Upper lobe of right lung (tissue), 1 donor: ENCODE measurements at places on chromosomes 1 and 21. TPM values are rescaled to one million over a fixed set of nuclear protein-coding genes. Genes with fewer than 3 reads are reported as not detected.

DNA sequence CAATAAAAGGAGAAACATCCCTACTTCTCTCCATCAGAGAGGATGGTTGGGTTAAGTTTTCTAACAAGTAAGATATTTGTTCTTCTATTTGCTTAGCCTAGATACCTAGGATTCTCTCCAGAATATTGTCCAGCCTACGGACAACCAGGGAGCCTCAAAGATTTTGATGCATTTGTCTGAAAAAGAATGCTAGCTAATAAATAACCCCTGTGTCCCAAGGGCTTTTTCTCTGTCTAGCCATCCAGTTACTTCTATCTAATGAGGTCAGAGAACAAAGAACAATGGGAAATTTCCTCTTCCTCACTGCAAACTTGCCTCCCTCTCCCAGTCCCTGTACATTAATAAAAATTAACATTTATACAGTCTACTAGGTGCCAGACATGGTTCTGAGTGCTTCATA lies 810 bp downstream of the RGS5 start:
- no peak for DNase-seq

DNA sequence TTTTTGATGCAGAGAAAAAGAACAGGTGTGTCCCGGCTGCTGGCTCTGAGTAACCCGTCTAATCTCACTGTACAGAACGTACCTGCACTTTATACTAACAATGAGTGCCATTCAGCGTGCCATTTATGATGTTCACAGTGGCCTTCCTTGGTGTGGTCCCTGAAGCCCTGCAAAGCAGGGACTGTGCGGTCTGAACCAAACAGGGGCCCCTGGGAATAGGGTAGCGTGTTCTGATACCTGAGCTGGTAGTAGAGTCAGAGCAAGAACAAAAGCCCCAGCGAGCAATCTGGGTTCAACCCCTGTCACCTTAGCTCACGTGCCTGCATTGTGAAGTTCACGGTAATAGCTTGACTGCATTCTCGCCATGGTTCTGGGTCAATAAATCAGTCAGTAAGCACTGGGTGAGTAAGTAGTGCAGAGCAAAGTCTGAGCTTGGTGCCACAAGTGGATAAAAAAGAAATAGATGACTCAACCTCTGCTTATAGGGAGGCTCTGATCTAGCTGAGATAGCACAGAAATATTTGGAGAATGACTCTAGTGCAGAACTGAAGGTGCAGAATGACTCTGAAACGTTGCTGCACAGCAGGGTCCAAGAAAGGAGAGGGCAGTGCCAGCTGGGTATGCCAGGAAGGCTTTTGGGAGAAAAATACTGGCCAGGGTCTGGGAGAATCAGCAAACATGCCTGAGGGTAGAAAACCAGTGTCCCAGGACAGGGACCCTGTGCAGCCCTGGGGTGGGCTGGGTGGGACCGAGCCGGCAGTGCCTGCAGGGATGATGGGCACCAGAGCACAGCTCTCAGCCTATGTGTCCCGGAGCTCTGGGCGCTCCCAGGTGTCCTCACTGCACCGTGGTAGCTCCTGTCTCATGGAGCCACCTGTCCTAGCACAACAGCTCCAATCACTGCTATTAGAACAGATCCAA lies 125.9 kb downstream of the RHOU start:
- no peak for DNase-seq

GRCh38 chr1:85229574-85230097 lies 28.8 kb upstream of the SYDE2 start:
- DNase-seq, result no peak

GRCh38 chr1:22739648-22740385 lies 29.2 kb downstream of the EPHB2 start:
- DNase-seq, result no peak

Gene EXO1
- total RNA-seq, result 0.32 TPM

- no peak for DNase-seq
Observed at GRCh38 chr1:10401281-10401680, 2.4 kb downstream of the PGD start.

Gene TNFRSF4
- 7.7 TPM for total RNA-seq

Gene CELA2B
- total RNA-seq, result not detected

GRCh38 chr1:62391369-62391971 lies 45.4 kb upstream of the USP1 start:
- no peak for DNase-seq

DNA sequence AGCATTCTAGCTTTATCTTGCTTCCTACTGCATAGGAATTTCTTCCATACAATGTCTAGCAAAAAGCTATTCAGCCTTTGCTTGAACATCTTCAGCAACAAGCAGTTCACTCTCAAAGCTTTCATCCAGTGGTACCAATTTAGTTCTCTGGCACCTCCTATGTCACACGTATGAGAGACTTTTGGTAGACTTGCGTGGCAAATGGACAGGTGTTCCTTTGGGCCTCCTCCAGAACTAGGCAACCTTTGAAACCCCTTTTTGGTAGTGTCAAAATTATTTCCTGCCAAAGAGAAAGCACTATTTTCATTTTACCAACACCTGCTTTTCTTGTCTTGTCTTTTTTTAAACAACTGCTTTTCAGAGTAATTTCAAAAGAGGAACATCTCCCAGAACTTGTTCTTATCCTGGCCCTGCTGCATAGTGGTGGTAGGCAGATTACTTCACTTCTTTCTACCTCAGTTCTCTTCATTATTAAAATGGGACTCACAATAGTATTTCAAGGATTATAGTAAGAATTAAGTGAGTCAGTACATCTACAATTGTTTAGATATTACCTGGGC lies 122.4 kb downstream of the MAST2 start:
- no peak for DNase-seq

DNA sequence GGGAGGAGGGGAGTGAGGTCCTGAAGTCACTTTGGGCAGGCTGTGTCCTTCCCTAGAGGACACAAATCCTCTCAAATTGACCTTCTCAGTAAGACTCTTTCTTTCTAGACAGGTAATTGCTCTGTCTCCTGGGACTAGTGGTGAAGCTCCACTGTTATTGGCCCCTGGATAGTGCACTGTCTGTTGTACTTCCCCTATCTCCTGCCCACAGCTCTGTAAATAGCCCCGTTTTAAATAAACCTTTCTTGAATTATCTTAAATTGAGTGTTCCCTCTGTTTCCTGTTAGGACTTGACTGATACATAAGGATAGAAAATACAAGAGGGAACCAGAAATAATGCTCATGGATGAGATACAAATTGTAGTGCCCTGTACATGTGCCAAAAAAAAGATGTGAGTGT lies 229.5 kb upstream of the USP24 start:
- no peak for DNase-seq

GRCh38 chr1:71015745-71016144 lies 31.9 kb downstream of the PTGER3 start:
- DNase-seq, result no peak

- no peak for DNase-seq
Observed at GRCh38 chr1:157878059-157878458, 36.5 kb upstream of the CD5L start.

- no peak for DNase-seq
Observed at GRCh38 chr1:27504588-27505419, 14.8 kb upstream of the WASF2 start.

Gene COL18A1
- total RNA-seq, result 60.4 TPM

- DNase-seq, result no peak
Observed at GRCh38 chr1:181743878-181744312, 260.6 kb downstream of the CACNA1E start.

GRCh38 chr1:232904566-232904965 lies 45.8 kb upstream of the NTPCR start:
- DNase-seq, result no peak

DNA sequence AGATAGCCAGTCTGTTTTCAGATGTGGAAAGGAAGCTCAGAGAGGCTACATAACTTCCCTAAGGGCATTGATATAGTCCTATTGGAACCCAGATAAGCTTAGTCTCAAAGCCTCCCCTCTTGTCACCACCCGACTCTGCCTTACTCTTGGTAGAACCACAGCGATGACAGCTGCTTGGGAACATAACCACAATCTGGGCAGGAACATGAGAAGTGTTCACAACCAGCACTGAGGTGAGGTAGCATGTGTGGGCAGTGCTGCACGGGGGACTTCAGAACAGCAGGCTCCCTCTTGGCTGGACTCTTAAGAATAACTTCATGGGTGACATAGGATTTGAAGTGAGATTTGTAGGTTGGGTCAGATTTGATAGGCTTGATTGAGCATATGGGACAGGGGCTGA lies 9.3 kb upstream of the S100A10 start:
- no peak for DNase-seq

DNA sequence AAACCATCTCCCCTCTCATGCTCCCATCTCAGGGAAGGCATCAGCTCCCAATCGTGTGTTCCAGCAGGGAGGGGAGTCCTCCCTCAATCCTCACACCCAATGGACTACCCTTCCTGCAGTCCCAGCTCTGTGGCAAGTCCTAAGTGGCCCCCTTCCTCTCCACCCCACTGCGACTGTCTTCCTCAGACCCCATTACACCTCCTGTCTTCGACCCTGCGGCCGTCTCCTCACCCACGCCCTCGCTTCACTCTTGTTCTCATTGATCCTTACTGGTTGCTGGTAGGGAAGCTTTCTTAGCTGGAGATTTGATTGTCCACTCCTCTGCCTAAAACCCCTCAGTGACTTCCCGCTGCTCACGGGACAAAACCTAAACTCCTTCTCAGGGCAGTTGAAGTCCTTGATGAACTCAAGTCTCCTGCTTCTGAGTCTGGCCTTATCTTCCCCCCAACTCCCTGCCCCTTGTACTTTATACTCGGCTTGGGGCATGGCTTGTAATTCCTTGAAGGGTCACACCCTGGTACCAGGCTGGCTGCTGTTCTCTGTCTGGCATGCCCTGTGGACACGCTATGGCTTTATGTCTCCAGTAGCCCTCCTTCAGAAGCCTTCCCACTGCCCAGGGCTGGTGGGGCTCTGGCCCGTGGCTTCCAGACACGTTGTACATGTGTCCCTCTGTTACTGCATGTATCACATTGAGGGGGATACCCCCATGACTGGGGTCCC lies 2.3 kb upstream of the EPS8L3 start:
- peak; percentile 42 for DNase-seq

GRCh38 chr1:17134724-17135123 lies 15.5 kb upstream of the PADI2 start:
- DNase-seq, result no peak

DNA sequence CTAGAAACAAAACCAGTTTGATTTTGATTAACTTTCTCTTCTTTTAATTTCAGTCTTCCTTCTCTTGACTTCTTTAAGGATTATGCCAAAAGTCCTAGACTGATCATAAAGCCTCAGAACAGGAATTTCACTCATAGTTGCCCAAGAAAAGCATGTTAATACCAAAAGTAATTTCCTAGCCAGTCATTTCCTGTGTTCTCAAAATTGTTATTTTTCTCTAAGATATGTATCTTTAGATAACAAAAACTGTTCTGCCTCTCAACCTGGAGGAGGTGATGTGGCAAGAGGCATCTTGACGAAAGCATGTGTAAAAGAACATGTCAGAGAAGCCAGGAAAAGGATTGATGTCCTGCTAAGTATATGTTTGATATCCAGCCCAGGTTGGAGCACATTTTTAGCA lies 78.0 kb upstream of the IPO9 start:
- no peak for DNase-seq

GRCh38 chr21:31347435-31348032 lies 3.5 kb upstream of the TIAM1 start:
- no peak for DNase-seq

- no peak for DNase-seq
Observed at GRCh38 chr1:198151688-198152087, 5.1 kb upstream of the NEK7 start.

GRCh38 chr1:241600496-241600901 lies 39.7 kb downstream of the CHML start:
- no peak for DNase-seq

GRCh38 chr1:156154317-156154749 lies 948 bp downstream of the SEMA4A start:
- peak; percentile 80 for DNase-seq

Gene CD1B
- total RNA-seq, result 0.61 TPM

GRCh38 chr1:231842441-231842840 lies 215.9 kb downstream of the DISC1 start:
- DNase-seq, result no peak

GRCh38 chr1:29653034-29653810 lies 416.9 kb downstream of the PTPRU start:
- peak; percentile 40 for DNase-seq

Gene CCDC27
- total RNA-seq, result not detected

Gene SGIP1
- total RNA-seq, result 19.8 TPM

Gene FAM177B
- 0.20 TPM for total RNA-seq

GRCh38 chr1:10782491-10783244 lies 13.8 kb downstream of the CASZ1 start:
- DNase-seq, result no peak

GRCh38 chr1:240019524-240019923 lies 72.2 kb upstream of the FMN2 start:
- no peak for DNase-seq

- no peak for DNase-seq
Observed at GRCh38 chr1:178510155-178510554, 2.8 kb upstream of the TEX35 start.

Gene CCT8
- total RNA-seq, result 111 TPM

Gene TRIM45
- total RNA-seq, result 1.7 TPM

GRCh38 chr1:237570530-237570929 lies 320.2 kb downstream of the ZP4 start:
- DNase-seq, result no peak

DNA sequence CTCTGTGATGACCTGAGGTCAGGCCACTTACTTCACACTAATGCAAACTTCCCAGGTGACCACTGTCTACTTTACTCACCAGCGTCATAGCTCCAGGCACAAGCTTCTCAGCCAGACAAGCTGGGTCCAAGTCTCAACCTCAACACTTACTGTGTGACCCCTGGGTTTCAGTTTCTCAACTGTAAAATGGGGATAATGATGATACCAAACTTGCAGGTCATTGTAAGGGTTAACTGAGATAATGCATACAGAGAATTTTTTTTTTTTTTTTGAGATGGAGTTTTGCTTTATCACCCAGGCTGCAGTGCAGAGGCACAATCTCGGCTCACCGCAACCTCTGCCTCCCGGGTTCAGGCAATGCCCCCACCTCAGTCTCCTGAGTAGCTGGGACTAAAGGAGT lies 34.7 kb downstream of the AK2 start:
- DNase-seq, result no peak

DNA sequence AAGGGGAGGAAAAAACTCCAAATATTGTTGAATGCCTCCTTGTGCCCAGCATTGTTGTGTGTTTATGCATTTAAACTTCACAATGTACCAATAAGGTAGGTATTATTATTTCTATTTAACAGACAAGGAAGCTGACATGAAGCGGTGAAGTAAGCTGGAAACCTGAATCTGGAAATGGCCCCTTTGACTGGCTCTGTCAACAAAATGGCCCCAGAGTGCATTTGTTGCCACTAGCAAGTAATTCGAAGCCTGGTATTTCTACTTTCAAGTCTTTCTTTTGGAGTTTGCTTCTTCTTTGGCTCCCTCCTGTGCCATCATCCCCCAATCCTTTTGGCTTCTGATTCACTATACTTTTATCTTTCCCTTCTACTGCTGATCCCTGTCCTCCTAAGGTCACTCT lies 23.1 kb downstream of the CRYZL1 start:
- no peak for DNase-seq
